Left lung (tissue), 14 donors: ENCODE measurements at places on chromosomes 7 and 10. TPM values are rescaled to one million over a fixed set of nuclear protein-coding genes. Genes with fewer than 3 reads are reported as not detected.

Gene MYH16
- not detected for total RNA-seq

Gene MRPS17
- 9.8 TPM for total RNA-seq

DNA sequence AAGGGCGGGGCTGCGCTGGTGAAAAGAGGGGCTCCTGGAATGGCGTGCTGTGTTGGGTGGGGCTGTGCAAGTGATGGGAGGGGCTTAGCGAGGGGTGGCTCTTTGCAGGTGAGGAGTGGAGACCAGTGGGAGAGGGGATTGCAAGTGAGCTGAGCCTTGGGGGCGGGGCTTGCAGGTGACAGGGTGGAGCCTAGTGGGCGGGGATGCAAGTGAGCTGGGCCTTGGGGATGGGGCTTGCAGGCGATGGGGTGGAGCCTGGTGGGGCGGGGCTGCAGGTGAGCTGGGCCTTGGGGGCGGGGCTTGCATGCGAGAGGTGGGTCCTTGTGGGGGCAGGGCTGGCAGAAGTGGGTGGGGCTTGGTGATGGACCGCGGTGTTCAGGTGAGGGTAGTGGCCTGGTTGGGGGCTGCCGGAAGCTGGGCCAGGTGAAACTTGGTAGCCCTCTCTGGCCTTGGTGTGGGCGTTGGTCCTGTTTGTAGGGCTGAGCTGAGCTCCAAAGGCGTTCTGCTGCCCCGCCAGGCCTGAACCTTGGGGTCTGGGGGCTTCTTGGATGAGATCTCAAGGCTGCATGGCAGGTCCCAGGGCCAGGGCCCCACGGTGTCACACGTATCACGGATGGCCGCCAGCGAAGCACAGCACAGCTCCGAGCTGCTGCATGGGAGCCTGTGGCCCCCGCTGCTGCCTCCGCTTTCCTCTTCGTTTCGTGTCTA, 743 bp upstream of the PITRM1 start:
- peak; percentile 95 for DNase-seq

Gene ANKRD1
- total RNA-seq, result 29.9 TPM

Gene CHAT
- not detected for total RNA-seq

- DNase-seq, result no peak
Observed at GRCh38 chr7:157604661-157605381, 268.0 kb downstream of the DNAJB6 start.

DNA sequence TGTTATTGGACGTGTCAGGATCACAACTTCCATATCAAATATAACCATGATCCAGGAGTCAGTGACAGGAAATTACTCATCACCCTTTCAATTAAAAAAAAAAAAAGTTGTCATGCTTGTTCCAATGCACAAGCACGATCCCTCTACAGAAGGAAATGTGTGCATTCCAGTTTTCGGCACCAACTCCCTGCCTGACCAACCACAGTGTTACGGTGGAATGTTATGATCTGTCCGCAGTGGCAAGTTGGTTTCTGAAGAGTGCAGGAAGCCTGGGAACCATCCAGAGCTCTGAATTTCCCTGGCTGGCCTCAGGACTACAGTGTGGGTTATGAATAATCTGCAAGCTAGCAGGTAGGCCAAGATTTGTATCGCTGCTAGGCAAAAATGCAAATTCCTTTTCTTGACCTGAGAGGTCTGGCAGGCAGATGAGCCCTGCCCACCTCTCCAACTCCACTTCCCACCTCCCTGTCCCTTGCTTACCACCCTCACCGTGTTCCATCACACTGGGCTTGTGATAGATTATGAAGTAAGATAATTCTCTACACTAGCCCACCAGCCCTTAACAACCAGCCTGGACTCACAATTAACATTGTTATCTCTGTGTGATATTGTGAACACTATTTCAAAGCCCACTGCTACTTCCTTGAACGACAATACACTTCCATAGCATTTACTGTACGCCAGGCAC, 20.4 kb downstream of the FRMPD2 start:
- DNase-seq, result no peak

Gene OPALIN
- not detected for total RNA-seq

Gene FAM221A
- total RNA-seq, result 9.3 TPM

DNA sequence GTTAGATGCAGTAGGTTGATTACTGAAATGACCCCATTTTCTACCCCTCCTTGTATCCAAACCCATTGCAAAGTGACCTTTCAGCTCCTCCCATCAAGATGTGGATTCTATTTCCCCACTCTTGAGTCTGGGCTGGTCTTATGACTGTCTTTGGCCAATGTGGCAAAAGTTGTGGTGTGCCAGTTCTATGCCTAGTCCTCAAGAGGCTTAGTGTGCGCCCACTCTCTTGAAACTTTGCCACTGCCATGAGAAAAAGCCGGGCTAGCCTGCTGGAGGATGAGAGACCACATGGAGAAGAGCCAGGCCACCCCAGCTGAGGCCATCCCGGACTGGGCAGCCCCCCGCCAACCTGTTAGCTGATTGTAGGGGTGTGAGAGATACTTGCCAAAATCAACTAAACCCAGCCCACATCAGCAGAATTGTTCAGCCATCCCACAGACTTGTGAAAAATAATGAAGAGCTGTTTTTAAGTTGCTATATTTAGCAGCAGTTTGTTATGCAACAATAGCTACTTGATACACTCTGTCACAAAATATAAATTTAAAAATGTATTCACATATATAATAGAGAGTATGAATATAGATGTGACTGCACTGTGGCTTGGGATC, 131.0 kb upstream of the PALS2 start:
- no peak for DNase-seq

GRCh38 chr7:90269163-90269562, 24.2 kb downstream of the CFAP69 start:
- DNase-seq, result no peak

- DNase-seq, result no peak
Observed at GRCh38 chr7:97601931-97602457, 129.9 kb upstream of the TAC1 start.

Gene MDFIC
- total RNA-seq, result 30.8 TPM

GRCh38 chr7:152615031-152615741, 60.8 kb downstream of the XRCC2 start:
- peak; percentile 32 for DNase-seq

DNA sequence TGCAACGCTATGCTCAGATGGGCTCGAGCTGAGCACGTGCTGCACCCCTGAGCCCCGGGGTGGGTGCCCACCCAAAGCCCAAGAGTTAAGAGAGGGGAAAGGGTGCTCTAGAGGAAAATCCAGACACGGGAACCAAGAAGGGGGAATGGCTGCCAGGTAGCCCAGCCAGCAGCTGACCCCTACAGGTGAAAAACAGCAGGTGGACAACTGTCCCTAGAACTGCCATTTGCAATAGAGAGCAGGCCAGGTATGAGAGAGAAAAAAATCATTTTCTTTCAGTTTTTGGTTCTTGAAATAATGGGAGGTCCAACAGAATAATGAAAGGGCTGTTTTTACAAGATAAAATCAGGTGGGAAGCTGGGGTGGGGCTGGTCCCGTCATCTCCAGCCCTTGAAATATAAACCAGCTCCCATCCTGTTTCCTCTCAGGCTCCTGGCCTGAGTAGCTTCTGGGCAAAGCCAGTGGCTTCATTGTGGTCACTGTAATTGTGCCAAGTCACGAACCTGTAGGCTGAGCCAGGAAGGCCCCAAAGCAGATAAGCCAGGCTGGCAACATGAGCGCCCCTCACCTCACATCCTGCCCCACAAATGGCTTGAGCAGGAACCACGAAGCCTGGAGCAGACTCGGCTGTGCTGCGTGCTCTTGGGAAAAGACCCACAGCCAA, 257.8 kb downstream of the SNX10 start:
- no peak for DNase-seq

GRCh38 chr10:100634034-100634433, 98.3 kb downstream of the HIF1AN start:
- DNase-seq, result no peak

- no peak for DNase-seq
Observed at GRCh38 chr7:25707768-25708620, 444.0 kb upstream of the NFE2L3 start.

GRCh38 chr10:88082806-88083596, 219.6 kb downstream of the PTEN start:
- DNase-seq, result no peak

GRCh38 chr7:30178748-30179436, 44.1 kb downstream of the MTURN start:
- no peak for DNase-seq

DNA sequence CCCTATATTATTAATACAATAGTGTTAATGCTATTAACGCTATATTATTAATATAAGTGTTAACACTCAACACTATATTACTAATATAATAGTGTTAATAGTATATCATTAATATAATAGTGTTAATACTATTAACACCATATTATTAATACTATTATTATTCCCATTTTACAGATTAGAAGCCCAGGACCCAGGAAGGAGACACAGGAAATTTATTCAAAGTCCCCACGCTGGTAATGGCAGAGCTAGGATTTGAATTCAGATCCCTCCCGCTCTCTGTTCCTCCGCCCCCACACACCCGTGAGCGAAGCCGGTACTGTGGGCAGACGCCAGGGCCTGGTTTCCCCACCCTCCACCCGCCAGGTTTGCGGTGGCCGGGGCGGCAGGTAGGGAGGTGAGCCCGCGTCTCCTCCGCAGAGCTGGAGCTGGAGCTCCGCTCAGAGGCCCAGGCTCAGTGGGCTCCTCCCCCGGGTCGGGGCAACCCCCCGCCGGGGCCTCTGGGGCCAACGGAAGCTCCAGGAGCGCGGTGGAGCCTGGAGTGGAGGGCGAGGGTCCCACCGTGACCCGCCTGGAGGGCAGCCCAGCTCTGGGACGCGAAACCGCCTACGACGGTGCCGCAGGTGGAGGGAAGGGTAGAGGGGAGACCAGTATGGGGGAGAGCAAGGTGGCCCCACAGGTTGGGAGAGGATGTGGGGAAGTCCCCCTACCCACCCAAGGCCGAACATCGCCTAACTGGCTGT, at the start of gene TMEM225B:
TMEM225B (plus strand) TSS at position 506 of the 740 bp plus-strand sequence. CDS start 6,122 bp downstream, outside the sequence.
- no peak for DNase-seq

Gene TEX47
- total RNA-seq, result not detected

GRCh38 chr7:99386584-99387238, 12.2 kb downstream of the ARPC1B start:
- DNase-seq, result no peak

GRCh38 chr10:97868134-97868685, 18.6 kb downstream of the GOLGA7B start:
- no peak for DNase-seq

DNA sequence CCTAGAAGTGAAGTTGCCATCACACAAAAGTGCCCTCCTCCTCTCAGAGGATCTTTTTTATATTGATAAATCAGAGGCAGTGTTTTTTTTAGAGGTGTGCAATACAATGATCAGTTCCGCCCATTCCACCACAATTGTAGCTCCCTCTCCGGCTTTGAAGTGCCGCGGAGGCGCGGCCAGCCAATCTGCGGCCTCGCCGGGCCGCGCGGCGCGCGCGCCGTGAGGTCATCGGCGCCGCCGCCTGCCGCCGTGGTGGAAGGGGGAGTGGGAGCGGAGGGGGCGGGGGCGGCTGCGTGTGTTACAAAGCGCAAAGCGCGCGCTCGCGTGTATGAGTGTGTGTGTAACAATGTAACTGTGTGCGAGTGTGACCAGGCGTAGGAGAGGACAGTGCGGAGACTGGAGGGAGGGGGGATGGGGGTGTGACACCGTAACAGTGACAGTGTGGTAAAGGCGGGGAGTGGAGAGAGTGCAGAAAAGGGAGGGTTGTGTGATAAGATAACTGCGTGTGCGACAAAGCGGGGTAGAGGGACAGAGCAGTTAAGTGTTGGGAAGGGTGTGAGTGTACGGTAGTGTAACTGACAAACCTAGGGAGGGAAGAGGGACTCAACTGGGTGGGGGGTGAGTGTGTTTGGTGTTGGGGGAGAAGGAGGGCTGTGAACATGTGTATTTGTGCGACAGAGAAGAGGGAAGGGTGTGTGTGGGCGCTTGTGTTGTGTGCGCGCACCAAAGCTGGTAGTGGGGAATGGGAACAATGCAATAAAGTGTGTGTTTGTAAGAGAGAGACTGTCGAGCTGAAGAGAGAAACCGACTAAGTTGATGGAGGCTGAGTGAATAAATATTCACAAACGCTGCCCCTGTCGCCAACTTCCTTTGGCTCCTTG, at the start of gene SP8:
SP8 (minus strand) TSS at position 108 of the 881 bp plus-strand sequence; CDS start at position 20, 88 bp downstream.
- no peak for DNase-seq

DNA sequence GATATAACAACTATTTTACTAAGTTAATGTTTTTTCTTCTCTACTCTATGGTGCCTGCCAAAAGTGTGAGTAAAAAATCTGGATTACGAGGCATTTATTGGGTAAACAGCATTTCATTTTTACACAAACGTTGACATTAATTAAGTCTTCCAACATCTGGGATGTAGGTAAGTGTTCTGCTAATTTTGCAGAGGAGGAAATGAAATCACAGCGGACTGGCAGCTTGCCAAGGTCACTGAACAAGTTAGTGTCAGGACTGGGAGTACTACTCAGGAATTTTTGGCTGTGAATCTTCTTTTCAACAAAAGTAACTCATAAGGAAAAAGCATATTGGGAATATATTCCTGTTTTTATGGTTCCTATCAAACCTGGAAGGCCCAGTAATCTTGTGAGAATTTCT, 612.1 kb upstream of the FZD8 start:
- DNase-seq, result no peak

Gene AMZ1
- total RNA-seq, result 1.3 TPM

Gene ITPRID1
- total RNA-seq, result 0.60 TPM

- no peak for DNase-seq
Observed at GRCh38 chr10:4144817-4145216, 359.8 kb upstream of the KLF6 start.

Gene CLDN3
- 35.9 TPM for total RNA-seq

DNA sequence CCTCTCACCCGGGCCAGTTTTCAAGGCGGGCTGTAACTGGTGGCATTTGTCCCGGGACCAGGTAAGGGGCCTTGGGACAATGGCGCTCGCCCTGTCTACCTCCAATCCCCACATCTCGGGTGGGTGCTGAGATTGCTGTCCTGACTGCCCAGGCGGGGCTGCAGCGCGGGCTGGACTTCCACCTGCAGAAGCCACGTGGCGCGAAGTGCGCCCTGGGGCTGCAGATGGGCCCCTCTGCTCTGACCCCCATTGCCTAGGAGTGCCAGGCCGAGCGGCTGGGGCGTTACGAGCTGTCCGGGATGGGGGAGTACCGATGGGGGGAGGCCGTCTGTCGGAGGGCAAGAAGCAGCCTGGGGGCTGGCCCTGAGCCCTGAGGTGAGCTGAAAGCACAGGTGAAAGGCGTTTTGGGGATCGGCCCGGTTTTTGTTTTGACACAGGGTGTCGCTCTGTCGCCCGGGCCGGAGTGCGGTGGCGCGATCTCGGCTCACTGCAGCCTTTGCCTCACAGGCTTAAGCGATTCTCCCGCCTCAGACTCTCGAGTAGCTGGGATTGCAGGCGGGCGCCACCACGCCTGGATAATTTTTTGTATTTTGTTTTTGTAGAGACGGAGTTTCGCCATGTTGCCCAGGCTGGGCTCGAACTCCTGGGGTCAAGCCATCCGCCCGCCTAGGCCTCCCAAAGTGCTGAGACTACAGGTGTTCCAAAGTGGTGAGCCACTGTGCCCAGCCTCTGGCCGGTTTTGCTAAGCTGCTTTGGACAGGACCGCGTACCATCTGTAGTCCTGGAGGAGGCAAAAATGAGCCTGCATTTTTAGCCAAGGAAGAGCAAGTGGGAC, at the start of gene SFXN2:
SFXN2 (plus strand) TSS at position 16 of the 835 bp plus-strand sequence. CDS start 12,001 bp downstream, outside the sequence.
- DNase-seq, result no peak

- DNase-seq, result no peak
Observed at GRCh38 chr10:113340282-113340681, 212.6 kb upstream of the HABP2 start.
